Activated naive CD4-positive, alpha-beta T cell treated with anti-CD3 and anti-CD28 coated beads, Interleukin-2, amount 10 ng/mL, durations not matched to agents 7 days and 5 days (primary cell): ENCODE measurements at places on chromosomes 6 and 20.

DNA sequence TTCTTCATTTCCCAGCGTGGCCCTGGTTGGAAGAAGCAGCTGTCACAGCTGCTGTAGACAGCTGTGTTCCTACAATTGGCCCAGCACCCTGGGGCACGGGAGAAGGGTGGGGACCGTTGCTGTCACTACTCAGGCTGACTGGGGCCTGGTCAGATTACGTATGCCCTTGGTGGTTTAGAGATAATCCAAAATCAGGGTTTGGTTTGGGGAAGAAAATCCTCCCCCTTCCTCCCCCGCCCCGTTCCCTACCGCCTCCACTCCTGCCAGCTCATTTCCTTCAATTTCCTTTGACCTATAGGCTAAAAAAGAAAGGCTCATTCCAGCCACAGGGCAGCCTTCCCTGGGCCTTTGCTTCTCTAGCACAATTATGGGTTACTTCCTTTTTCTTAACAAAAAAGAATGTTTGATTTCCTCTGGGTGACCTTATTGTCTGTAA, 292.7 kb downstream of the ESR1 start:
- no peaks in the 10 kb centered on the region for H3K36me3 ChIP-seq
- no peaks in the 10 kb centered on the region for H3K4me1 ChIP-seq
- no peak overlapping the region for H3K27ac ChIP-seq
- no peak for DNase-seq
- H3K4me3 ChIP-seq, result no peak overlapping the region

DNA sequence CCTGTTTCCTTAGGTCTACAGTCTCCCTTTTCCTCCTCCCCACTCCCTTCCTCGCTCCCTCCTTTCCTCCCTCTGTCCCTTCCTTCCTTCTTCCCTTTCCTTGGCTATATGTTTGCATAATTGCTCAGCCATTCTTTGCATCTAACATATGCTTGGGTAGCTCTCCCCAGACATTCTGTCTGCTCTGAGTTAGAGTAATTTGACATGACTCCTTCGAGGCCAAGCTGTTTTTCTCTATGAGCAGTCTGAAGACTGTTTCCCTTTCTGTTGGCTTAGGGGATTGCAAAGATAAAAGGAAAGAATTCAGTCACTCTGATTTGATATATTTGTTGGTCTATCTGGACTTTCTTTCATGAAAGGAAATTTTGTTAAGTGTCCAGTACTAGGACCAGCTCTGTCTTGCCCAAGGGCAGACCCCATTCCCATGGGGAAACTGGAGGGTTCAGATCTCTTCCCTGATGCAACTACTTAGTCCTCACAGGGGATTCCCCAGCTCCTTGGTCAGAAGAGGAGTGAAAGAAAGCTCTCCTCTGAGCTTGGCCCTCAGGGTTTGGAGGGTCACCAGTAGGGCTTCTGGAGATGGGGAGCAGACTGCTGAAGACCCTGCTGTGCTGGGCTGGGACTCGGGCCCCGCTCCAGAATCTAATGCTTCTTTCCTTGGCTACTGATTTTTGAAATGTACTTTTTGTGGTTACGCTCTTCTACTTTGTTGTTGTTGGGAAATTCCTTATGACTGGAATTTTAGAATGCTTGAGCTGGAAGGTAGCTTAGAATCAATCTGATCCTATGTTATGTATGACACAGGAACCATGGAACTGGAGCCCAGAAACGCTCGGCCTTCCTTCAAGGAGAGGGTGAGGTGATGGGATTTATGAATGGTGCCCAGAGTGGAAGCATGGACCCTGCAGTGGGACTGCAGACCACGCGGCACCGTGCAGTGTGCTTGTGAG, 63.7 kb upstream of the SLC22A23 start:
- H3K27ac ChIP-seq, result no peak overlapping the region
- no peak overlapping the region for H3K4me3 ChIP-seq
- H3K27me3 ChIP-seq, result peaks cover 14% of the 10 kb centered on the region
- no peak for DNase-seq
- H3K4me1 ChIP-seq, result no peaks in the 10 kb centered on the region

DNA sequence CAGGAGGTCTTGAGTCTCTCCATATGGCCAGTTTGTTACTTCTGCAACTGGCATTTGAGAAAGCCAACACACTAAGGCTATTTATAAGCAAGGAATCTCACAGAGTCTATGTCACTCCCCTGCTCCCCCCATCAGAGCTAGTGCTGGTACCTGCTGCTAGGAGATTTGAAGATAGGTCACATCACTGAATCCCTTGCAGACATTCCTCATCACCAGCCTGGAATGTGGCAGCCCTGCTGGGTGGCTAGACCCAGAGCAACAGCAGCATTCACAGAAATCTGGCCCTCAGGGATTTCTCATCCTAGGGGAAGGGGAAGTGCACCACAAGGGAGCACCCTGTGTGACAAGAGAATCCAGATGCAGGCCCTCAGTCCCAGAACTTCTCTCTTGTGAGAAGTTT, 672.1 kb downstream of the HACE1 start:
- no peaks in the 10 kb centered on the region for H3K27me3 ChIP-seq
- H3K27ac ChIP-seq, result no peak overlapping the region
- H3K4me3 ChIP-seq, result no peak overlapping the region
- no peaks in the 10 kb centered on the region for H3K4me1 ChIP-seq
- DNase-seq, result no peak

GRCh38 chr6:64012351-64013001, 376.9 kb downstream of the PHF3 start:
- no peak for DNase-seq
- H3K4me3 ChIP-seq, result no peak overlapping the region
- H3K36me3 ChIP-seq, result no peaks in the 10 kb centered on the region
- H3K27ac ChIP-seq, result no peak overlapping the region

GRCh38 chr6:13524801-13525508, 37.6 kb upstream of the GFOD1 start:
- DNase-seq, result no peak
- H3K27ac ChIP-seq, result no peak overlapping the region
- H3K27me3 ChIP-seq, result peaks cover 10% of the 10 kb centered on the region
- H3K36me3 ChIP-seq, result no peaks in the 10 kb centered on the region
- H3K4me1 ChIP-seq, result peaks cover 21% of the 10 kb centered on the region

- H3K27me3 ChIP-seq, result peaks cover 12% of the 10 kb centered on the region
- H3K4me3 ChIP-seq, result no peak overlapping the region
- no peak overlapping the region for H3K27ac ChIP-seq
- H3K36me3 ChIP-seq, result no peaks in the 10 kb centered on the region
These were observed 49.7 kb upstream of the BHLHE23 start for GRCh38 chr20:63056236-63057170.

GRCh38 chr6:119043783-119044182, 34.7 kb downstream of the FAM184A start:
- no peak for DNase-seq
- H3K27me3 ChIP-seq, result no peaks in the 10 kb centered on the region
- peaks cover 9% of the 10 kb centered on the region for H3K4me1 ChIP-seq
- no peaks in the 10 kb centered on the region for H3K36me3 ChIP-seq
- no peak overlapping the region for H3K4me3 ChIP-seq

DNA sequence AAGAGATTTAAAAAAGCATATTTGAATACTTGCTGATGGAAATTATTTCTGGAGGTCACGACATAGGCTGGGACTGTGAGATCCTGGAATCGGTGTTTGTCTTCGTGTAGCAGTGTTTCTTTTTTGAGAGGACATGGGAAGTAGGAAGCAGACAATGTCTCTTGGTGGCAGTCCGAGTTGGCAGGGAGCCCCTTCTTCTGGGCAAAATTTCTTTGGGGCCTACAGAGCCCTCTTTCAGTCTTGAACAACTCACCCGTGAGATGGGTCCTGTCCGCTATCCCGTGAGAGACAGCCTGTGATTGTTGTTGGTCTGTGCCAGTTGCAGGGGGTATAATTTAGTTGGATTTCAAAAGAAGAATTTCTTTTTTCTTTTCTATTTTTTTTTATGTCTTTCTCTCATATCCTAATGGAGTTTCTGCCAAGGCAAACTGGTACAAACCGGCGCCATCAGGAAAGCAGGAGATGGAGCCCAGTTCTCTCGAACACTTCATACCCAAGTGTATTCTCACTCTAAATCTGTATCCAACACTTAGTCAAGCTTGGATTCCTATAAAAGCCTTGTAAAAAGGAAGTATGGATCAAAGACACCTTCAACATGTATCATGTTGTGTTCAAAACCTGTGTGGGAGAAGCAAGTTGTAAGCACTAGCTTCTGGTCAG, 785.1 kb downstream of the MAFB start:
- H3K27ac ChIP-seq, result no peak overlapping the region
- H3K4me1 ChIP-seq, result no peaks in the 10 kb centered on the region
- no peak overlapping the region for H3K4me3 ChIP-seq

DNA sequence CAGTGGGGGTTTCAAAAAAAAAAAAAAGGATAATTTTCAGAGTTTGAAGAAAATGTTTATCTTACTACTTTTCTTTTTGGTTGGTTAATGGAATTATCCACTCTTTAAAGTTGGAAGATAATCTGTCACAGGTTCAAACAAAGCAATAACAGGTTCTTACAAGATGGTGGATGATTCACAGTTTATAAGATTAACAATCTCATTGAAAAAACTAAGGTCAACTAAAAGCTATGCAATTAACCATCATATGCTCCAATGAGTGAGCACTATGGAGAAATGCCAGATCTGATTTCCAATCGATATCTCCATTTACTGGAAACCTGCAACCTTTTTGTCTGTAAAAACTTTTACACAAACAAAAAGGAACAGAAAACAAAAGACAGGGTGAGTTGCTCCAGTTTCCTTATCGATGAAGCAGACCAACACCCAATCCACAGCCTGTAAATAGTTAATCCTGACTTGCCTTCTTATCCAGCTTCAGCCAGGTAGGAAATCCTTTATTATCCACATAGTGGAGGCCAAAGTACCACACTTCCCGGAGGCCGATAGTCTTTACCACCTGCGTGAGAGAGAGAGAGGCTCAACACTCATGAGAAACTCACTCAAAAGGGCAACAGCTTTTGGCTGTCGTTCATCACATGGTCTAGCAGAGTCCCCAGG, 32.4 kb downstream of the EZR start:
- H3K36me3 ChIP-seq, result peaks cover 75% of the 10 kb centered on the region
- no peaks in the 10 kb centered on the region for H3K27me3 ChIP-seq
- H3K27ac ChIP-seq, result no peak overlapping the region
- H3K4me3 ChIP-seq, result no peak overlapping the region
- H3K4me1 ChIP-seq, result peaks cover 59% of the 10 kb centered on the region
- no peak for DNase-seq

- no peak for DNase-seq
- H3K4me1 ChIP-seq, result peaks cover 22% of the 10 kb centered on the region
- no peak overlapping the region for H3K4me3 ChIP-seq
- H3K27ac ChIP-seq, result no peak overlapping the region
- H3K27me3 ChIP-seq, result peaks cover 49% of the 10 kb centered on the region
These were observed 76.1 kb upstream of the NAA20 start for GRCh38 chr20:19940988-19941460.

DNA sequence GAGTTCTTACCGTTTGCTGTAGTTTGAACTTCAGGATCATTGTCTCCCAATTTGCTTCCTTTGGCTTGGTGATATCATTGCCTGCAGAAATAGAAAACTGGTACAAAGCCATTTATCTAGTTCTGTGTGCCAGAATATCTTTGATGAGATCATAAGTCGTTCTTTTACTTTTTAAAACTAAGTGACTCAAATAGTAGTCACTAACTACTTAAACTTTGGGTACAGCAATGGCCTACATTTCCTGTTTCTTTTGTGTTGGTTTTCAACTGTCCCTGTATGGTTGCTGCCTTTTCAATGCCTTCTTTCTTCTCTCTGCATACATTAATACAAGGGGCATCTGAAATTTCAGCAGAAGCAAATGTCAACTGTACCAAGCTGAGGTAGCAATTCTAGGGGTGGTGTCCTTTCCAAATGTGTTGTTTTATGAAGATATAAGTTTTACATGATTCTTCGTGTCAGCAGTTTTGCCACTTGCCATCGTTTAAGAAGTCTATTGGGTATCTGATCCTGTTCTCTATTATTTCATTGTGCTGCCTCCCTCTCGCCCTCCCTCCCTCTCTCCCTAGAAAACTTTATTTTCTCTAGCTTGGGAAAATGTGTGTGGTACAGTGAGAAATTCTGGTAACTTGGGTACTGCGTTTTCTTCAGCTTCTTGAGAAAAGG, 238.5 kb downstream of the FARS2 start:
- H3K36me3 ChIP-seq, result peaks cover 8% of the 10 kb centered on the region
- no peak overlapping the region for H3K4me3 ChIP-seq

- H3K4me3 ChIP-seq, result no peak overlapping the region
- no peaks in the 10 kb centered on the region for H3K36me3 ChIP-seq
- DNase-seq, result no peak
- no peaks in the 10 kb centered on the region for H3K27me3 ChIP-seq
These were observed 319.6 kb upstream of the QKI start for GRCh38 chr6:163094881-163095280.

DNA sequence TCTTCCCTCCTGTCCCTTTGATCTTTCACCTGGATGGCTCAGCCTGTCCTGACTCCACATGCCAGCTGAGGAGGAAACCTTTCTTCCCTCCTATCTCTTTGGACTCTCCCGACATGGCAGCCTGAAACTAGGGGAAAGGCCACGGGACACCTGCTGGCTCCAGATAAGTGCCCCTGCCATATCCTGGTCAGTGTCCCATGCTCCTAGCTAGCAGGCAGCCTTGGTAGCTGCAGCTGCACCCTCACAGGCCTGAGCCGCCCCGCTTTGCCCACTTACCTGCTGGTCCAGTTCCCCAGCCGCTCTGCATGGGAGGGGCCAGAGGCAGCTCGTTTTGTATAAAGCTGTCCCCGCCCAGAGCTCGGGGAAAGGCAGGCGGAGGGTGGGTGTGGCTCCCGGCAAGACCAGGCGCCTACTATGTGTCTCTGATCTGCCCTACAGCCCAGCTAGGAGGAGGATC, 7.4 kb upstream of the SLC52A3 start:
- H3K27me3 ChIP-seq, result peaks cover 20% of the 10 kb centered on the region
- H3K27ac ChIP-seq, result no peak overlapping the region
- H3K4me1 ChIP-seq, result no peaks in the 10 kb centered on the region
- no peak for DNase-seq
- H3K36me3 ChIP-seq, result no peaks in the 10 kb centered on the region
- H3K4me3 ChIP-seq, result no peak overlapping the region

DNA sequence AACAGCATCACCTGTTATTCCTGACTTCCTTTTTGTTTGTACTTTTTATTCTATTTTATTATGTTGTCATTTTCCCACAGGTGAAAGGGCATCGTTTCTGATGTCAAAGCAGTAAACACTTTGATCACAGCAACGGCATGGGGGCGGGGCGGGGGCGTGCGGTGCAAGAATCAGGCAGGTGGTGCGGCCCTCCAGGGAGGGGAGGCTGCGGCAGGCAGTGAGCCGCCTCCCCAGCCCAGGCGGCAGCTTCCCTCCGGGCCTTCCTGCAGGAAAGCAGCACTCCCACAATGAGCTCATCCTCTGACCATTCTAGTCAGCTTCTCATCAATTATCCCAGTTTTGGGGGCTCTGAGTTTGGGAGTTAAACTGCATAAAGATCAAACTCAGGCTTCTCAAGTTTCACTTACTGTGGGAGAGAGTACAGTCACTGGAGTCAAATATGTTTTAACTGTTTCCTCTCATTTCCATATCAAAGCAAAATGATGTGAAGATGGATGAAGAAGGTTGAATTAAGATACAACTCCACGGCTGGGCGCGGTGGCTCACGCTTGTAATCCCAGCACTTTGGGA, 608.4 kb upstream of the AGPAT4 start:
- H3K27ac ChIP-seq, result no peak overlapping the region
- no peak overlapping the region for H3K4me3 ChIP-seq
- DNase-seq, result no peak

GRCh38 chr6:86010915-86011786, 368.5 kb upstream of the SYNCRIP start:
- no peaks in the 10 kb centered on the region for H3K4me1 ChIP-seq
- H3K36me3 ChIP-seq, result no peaks in the 10 kb centered on the region
- H3K27me3 ChIP-seq, result no peaks in the 10 kb centered on the region
- DNase-seq, result no peak
- no peak overlapping the region for H3K27ac ChIP-seq
- H3K4me3 ChIP-seq, result no peak overlapping the region
